Renal pelvis (tissue), 12 donors: ENCODE measurements at places on chromosomes 6 and 20.

DNA sequence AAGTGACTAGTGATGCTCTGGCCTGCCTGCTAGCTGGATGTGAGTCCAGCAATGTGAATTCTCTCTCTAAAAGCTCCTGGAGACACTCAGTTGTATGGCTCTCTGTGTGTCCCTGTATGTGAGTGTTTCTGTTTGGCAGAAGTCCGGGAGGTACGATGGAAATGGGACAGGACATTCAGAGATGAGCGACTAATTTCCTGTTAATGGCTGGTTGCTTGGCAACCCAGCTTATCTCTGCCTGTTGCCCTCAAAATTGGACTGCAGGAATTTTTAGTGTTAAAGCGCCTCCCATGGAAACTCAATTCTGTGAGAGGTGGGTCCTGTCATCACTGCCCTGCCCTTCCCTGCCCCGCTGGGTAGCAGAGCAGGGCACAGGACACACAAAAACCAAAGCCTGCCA lies 136.8 kb upstream of the LRFN2 start:
- no peak for DNase-seq

DNA sequence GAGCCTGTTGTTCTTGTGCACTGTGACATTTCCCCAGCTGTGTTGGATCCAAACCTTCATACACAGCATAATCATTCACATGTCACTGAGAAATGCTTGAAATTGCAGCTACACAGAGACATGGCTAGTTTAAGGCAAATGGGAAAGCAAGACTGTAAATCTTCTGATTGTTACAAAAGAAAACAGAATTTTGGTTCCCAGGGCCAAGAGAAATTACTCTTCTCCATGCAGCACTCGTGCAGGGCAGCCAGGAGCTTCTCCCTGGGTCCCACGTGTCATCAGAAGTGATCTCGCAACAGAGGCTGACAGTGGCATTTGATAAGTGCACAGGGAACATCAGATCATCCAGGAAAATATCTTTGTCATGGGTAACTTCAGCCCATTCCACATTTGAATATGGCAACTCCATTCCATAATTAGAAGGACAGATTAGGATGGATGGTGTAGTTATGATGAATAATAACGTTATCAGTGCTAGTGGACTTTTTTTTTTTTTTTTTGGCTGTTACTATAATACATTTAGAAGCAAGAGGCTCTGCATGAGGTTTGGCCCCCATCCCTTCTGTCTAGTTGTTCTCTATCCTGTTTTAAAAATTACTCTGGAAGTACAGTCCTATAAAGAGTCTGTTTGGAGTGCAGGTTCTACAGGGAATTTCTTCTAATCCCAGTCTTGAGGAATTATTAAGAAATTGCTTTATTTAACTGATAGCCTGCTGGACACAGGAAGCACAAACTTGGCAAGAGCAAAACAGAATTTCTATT lies 571.0 kb upstream of the NOX3 start:
- peak; percentile 65 for DNase-seq

DNA sequence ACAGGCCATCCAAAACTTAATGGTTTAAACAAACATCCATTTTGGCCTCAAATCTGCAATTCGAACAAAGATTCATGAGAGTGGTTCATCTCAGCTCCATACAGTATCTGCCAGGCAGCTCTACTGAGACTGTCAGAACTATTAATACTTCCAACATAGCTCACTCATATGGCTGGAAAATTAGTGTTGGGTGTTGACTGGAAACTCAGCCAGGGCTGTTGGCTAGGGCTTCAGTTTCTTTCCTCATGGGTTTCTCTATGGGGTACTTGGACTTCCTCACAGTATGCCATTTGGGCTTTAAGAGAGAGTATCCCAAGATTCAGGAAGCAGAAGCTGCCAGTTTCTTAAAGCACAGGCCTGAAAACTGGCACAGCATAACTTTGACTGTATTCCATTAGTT lies 240.3 kb downstream of the TPBG start:
- no peak for DNase-seq

DNA sequence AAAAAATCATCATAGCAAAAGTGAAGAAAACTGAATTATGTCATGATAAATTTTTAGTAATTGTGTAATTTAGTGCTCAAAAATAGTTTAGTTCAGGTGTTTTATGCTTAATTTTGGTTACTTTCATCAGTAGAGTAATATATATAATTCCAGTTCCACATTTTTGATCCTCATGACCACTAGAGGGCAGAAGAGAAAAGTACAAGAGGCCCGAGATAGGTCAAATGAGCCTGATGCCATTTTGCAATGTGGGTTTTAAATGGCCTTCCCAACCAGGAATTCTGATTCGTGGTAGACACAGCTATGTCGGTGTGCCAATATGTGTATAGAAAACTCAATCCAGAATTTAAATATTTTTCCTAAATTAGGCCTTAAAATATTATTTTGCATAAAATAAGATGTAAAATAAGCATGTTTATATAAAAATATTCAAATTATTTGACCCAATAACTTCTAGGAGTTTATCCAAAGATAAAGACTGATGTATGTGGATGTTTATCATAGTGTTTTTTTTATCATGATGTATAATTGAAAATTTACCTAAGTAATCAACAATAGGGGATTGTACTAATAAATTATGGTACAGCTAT lies 159.7 kb upstream of the RPS6KA2 start:
- DNase-seq = peak; percentile 62

DNA sequence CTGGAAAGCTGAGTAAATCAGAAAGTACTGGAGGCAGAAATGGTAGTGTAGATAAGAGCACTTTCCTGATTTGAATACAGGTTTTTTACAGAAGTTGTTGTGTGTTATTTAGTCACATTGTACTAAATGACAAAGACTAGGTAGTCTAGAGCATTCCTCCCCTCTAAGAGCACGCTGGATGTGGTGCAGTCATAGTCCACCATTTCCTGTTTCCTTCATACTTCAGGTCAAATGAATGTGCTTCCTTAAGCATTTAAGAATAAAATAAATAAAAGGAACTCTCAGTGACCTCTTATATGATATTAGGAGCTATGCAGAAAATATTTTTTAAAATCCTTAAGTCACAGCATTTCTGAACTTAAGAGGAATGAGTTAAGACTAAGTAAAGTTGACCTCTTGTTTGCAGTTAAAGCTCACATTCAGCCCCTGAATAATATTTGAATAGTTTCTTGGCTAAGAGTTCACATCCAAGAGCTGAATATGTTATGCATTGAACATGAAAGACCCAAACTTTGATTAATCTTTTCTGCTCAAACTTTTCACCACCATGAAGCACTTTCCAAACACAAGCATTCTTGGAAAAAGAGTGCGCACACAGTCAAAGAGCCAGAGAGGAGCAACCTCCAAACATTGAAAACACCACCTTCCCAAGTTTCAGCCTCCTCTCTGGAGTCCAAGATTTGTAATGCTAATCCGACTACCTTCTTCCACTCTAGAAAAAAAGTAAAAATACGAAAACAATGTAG lies 53.4 kb upstream of the TMEM30A start:
- DNase-seq = no peak

DNA sequence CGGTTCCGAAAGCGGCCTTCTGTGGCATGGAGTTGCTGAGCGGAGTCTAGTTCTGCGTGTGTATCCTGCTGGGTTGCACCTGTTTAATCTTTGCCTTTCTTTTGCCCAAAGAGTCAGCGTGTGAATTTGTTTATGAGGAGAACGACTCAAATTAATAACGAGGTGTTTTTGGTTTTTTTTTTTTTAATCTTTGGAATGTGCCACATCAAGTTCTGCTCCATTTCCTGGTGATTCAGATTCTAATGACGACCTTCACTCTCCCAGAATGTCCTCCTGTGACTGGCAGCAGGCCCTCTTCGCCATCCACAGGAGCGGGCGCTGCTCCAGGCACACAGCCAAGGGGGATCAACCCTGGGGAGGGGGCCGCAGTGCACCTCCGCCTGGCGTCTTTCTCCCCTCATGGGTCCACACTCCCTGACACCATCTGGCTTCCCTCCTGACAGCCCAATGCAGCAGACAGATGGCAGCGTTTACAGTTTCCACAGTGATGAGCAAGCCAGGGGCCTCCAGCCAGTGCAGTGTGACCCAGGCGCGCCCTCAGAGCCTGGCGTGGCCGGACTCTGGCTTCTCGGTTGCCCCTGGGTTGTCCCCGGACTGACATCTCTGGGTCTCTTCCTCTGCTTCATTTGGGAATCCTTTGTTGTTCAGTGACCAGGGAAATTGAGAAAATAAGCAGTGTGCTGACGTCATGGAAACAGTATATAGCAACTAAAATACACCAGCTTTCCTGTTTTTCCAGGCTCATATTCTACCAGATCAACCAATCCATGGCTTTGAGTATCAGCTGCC lies 27.5 kb upstream of the AFDN start:
- no peak for DNase-seq

- DNase-seq = no peak
Observed at GRCh38 chr6:137033828-137034227, 10.9 kb downstream of the IL20RA start.

DNA sequence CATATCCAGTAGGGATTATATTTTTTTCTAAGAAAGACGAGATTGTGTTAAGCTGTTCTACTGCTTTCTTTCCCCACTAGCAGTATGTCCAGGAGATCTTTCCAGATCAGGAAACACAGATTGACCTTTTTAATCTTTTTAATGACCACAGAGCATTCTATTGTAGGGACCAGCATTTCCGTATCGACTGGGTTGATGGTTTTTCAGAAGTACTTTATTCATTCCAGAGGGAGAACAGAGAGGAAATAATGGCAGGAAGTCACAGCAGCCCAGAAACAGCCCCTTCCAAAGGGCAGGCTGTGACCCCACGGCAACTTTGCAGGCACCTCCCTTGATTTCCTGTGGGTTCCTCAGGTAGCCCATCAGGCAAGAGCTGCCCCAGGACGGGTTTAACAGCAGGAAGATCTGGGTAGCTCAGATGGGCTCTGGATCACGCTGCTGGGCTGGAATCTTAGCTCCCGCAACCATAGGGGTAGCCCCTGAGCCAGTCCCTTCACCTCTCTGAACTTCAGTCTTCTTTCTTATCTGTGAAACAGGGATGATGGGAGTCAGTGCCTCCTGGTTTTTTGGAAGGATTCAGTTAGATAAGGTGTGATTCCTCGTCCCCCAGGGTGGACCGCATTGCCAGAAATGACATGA lies 23.8 kb upstream of the CHMP4B start:
- DNase-seq = no peak

GRCh38 chr6:27863962-27864905 lies 48.0 kb downstream of the OR2B2 start:
- peak; percentile 19 for DNase-seq
